CMK (cell line): ENCODE measurements at places on chromosomes 4 and X.

GRCh38 chrX:49066278-49066677 is 7.5 kb downstream of the CCDC120 start:
- no peak for DNase-seq

DNA sequence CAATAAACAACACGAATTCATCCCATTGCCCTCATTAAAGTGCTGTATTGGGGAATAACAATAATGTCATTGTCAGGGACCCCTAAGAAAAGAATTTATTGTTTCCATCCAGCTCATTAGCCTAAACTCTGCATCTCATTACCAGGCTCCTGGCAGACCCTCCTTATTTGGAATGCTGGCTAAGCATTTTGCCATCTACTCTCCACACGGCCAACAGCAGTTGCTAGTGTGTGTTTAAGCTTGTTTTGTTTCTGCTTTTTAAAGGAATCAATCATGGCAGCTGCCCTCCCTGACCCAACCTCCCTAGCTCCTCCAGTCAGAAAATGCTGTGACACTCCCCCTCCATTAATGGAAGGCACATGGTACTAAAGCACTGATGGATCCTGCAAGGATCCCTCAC is 43.5 kb downstream of the GATB start:
- no peak for DNase-seq

DNA sequence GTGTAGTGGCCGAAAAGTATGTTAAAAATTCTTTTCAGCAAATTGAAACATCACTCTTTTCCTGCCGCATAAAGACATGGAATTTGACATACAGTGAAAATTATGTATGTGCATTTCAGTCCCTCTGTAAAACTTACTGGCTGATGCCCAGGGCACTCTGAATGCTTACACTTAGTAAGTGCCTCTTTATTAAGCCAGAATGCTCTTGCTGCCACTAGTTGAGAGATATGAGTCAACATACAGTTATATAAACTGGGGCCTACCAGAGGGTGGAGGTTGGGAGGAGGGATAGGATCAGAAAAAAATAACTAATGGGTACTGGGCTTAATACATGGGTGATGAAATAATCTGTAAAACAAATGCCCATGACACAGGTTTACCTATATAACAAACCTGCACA is 38.1 kb upstream of the TRPC5 start:
- no peak for DNase-seq

- no peak for DNase-seq
These were observed 116.3 kb downstream of the BMP15 start for GRCh38 chrX:51026862-51027261.

GRCh38 chr4:119750771-119751170 is 122.2 kb upstream of the PDE5A start:
- DNase-seq: no peak
